ENCODE measurements at places on chromosomes 5 and 9. TPM values are rescaled to one million over a fixed set of nuclear protein-coding genes. Genes with fewer than 3 reads are reported as not detected.

The LCN15 gene
- not detected for polyA plus RNA-seq

The ST6GALNAC4 gene
- 8.9 TPM for polyA plus RNA-seq

The BTF3 gene
- 559 TPM for polyA plus RNA-seq

The ANKRD18A gene
- not detected for polyA plus RNA-seq

The GADD45G gene
- 9.0 TPM for polyA plus RNA-seq

The IFNK gene
- not detected for polyA plus RNA-seq

The MEIKIN gene
- polyA plus RNA-seq = 1.6 TPM

The FABP6 gene
- polyA plus RNA-seq = not detected

The HAVCR2 gene
- 45.0 TPM for polyA plus RNA-seq

The ADAMTS12 gene
- polyA plus RNA-seq = not detected

The SH3RF2 gene
- not detected for polyA plus RNA-seq

The ARHGEF37 gene
- not detected for polyA plus RNA-seq

The PPP3R2 gene
- polyA plus RNA-seq = not detected

The FSTL4 gene
- polyA plus RNA-seq = not detected

The LMBRD2 gene
- 0.45 TPM for polyA plus RNA-seq

The IFNA2 gene
- not detected for polyA plus RNA-seq

The PCDHGA5 gene
- polyA plus RNA-seq = not detected

The LRRC19 gene
- not detected for polyA plus RNA-seq

The RAB3C gene
- under 0.01 TPM for polyA plus RNA-seq

The OSMR gene
- polyA plus RNA-seq = not detected

The PCDHAC2 gene
- polyA plus RNA-seq = not detected

The NANS gene
- 109 TPM for polyA plus RNA-seq

The SLC36A2 gene
- polyA plus RNA-seq = not detected

The PDE6A gene
- polyA plus RNA-seq = not detected

The GABRA1 gene
- polyA plus RNA-seq = not detected

The PPP2R2B gene
- not detected for polyA plus RNA-seq

The CDK9 gene
- 24.9 TPM for polyA plus RNA-seq

The MARCOL gene
- polyA plus RNA-seq = not detected

The COX7C gene
- polyA plus RNA-seq = 575 TPM

The ACTBL2 gene
- polyA plus RNA-seq = not detected

The SKP2 gene
- 18.0 TPM for polyA plus RNA-seq

The RC3H2 gene
- polyA plus RNA-seq = 24.6 TPM

The NPR3 gene
- not detected for polyA plus RNA-seq
